ENCODE measurements at places on chromosomes 16 and 17.

DNA sequence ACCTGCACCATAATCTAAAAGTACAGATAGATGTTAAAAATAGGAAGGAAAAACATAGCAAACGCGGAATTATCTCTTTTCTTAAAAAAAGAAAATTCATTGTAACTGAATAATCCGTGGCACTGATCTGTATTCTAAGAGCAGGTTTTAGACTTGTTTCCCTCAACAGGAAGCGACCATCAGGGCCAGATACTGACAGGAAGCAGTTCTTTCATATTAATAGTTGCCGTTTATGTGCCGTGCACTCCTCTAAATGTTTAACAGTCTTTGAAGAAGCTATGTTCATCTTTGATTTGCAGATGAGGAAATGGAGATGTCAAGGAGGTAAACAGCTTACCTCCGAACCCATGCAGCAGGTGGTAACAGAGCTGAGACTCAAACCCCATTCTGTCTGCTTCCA, 23.6 kb downstream of the DYNLRB2 start:
- DNase-seq = no peak

GRCh38 chr16:1534021-1535020, 855 bp downstream of the TMEM204 start:
- no peak for DNase-seq

- DNase-seq = no peak
Measured at GRCh38 chr16:80717611-80718010, 86.8 kb downstream of the CDYL2 start.

DNA sequence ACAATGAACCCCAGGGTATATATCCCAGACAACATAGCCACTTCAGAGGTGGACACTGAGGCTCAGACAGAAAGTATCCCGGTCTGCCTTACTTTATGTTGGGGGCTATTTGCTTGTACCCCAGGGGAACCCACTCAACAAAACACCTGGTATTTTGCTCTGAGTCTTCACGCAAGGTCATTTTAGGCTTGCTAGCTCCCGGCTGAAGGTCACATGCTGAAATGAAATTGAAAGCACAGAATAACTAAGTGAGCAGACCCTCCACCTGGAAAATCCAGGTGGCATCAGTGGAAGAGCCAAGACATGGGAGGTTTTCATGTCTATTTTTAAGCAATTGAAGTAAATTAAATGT, 4.1 kb upstream of the KDM8 start:
- DNase-seq = no peak

DNA sequence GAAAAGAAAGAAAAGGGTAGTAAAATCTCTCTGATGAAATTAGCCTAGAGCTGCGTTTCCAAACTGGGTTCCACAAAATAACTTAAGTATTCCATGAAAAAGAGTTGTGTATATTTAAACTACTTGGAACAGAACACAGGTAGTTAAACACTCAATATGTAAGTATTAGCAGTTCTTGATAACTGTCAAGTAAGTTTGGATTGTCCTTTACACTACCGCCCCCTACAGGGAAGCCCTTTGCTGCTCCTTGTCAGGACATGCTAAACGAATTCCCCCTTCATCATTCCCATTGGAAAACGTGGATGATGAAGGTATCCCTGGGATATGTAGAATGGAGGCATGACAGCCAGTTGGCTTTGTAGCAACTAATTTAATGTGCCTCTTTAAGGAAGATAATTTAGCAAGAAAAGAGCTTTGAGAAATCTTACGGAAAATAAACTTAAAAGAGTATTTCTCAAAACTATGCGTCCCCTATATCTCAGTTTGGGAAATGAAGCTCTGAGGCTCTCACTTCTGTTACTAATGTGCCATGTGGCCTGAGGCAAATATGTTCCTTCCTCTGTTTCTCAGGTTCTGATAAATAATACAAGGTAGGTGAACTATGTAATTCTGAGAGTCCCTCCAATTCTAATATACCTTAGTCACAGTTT, 18.8 kb downstream of the NCBP3 start:
- DNase-seq = peak; percentile 59

DNA sequence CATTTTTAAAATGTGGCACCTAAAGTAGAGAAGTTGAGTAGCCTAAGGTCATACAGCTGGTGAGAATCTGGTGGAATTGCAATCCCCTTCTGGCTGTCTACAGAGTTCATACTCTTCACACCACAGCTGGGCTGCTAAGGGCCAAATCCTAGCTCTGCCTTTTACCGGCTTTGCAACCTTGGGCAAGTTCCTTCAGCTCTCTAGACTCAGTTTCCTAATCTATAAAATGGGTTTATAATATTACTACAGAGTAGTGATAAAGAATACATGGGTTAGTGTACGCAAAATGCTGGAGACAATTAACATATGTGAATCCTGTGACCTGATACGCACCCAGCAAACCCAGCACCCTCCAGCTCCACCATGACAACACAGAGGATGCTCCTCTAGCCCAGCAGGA, 298.2 kb upstream of the MAF start:
- DNase-seq = no peak

Measured in HEK293T (cell line).